IMR-90 (cell line): ENCODE measurements at places on chromosomes 11 and 22. TPM values are rescaled to one million over a fixed set of nuclear protein-coding genes. Genes with fewer than 3 reads are reported as not detected.

DNA sequence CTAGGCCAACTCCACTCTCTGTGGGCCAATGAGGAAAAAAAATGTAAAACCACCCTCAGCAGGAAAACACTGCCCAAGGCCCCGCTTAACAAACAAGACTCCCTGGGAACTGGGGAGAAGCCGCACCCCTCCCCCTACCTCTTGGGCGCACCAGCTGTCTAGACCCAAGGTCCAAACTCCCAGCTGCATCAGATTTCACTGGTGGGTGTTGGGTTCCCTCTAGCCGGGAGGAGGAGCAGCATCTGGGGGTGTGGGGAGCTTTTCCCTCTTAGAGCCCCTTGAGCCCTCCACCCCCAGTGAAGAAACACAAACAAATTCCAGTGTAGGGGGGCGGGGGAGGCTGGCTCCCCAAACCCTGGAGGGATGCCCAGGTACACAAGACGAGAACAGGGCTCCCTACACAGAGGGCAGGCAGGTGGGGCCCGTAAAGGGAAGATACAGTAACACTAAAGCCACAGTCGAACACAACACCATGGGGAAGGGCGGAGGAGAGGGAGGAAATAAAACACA lies 64.9 kb downstream of the NECTIN1 start:
- H3K27ac ChIP-seq = no peak overlapping the region
- H3K36me3 ChIP-seq = no peaks in the 10 kb centered on the region
- no peak overlapping the region for H3K4me3 ChIP-seq
- no peaks in the 10 kb centered on the region; the same call in 1 of the 2 replicates for H3K4me1 ChIP-seq
- peak; percentile 16 for DNase-seq

- peak overlapping the region; percentile 49 for H3K27ac ChIP-seq
- peaks cover 10% of the 10 kb centered on the region for H3K4me1 ChIP-seq
- H3K4me3 ChIP-seq = no peak overlapping the region
- H3K36me3 ChIP-seq = peaks cover 29% of the 10 kb centered on the region
- H3K27me3 ChIP-seq = no peaks in the 10 kb centered on the region
- no peak for DNase-seq
Observed at GRCh38 chr11:10779086-10779485, 28.0 kb downstream of the CTR9 start.

GRCh38 chr22:26770624-26771023 lies 113.2 kb downstream of the MIAT start:
- DNase-seq = peak; percentile 37
- no peaks in the 10 kb centered on the region for H3K27me3 ChIP-seq

The P2RY2 gene
- total RNA-seq = not detected in 2 replicates

The IL17REL gene
- total RNA-seq = not detected in 2 replicates

- H3K27ac ChIP-seq = no peak overlapping the region
- no peak overlapping the region for H3K4me3 ChIP-seq
- DNase-seq = no peak
- H3K36me3 ChIP-seq = no peaks in the 10 kb centered on the region
- H3K4me1 ChIP-seq = peaks cover 8% of the 10 kb centered on the region
Observed at GRCh38 chr11:15815246-15816195, 540.8 kb downstream of the SOX6 start.

GRCh38 chr11:43419460-43419859 lies 60.7 kb downstream of the TTC17 start:
- no peak overlapping the region for H3K4me3 ChIP-seq
- H3K27me3 ChIP-seq = no peaks in the 10 kb centered on the region
- peaks cover 4% of the 10 kb centered on the region; the same call in 1 of the 2 replicates for H3K36me3 ChIP-seq
- H3K27ac ChIP-seq = no peak overlapping the region
- DNase-seq = peak; percentile 53
- H3K4me1 ChIP-seq = 0 out of 2 replicates have a peak, but pooled peaks cover 2% of the 10 kb centered on the region

DNA sequence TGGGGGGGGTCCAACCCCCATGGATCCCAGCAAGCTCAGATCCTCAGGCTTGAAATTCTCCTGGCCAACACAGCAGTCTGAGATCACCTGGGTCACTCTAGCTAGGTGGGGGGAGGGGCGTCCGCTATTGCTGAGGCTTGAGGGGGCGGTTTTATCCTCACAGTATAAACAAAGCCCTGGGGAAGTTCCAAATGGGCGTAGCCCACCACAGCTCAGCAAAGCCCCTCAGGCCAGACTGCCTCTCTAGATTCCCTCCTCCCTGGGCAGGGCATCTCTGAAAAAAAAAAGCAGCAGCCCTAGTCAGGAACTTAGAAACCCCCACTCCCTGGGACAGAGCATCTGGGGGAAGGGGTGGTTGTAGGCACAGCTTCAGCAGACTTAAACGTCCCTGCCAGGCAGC lies 16.7 kb downstream of the TRPC6 start:
- H3K36me3 ChIP-seq = no peaks in the 10 kb centered on the region
- no peaks in the 10 kb centered on the region for H3K4me1 ChIP-seq
- DNase-seq = no peak

The GAB4 gene
- not detected in 2 replicates for total RNA-seq

GRCh38 chr11:86069408-86070101 lies 671 bp upstream of the PICALM start:
- peak; percentile 97 for DNase-seq
- H3K27me3 ChIP-seq = no peaks in the 10 kb centered on the region
- peaks cover 6% of the 10 kb centered on the region for H3K4me1 ChIP-seq
- H3K4me3 ChIP-seq = peak overlapping the region; percentile 28

The MTA2 gene
- total RNA-seq = 126 and 136 TPM in 2 replicates

GRCh38 chr22:31556627-31557203 lies 60.4 kb downstream of the SFI1 start:
- DNase-seq = peak; percentile 46
- H3K27me3 ChIP-seq = no peaks in the 10 kb centered on the region
- H3K27ac ChIP-seq = no peak overlapping the region
- H3K4me1 ChIP-seq = peaks cover 3% of the 10 kb centered on the region

DNA sequence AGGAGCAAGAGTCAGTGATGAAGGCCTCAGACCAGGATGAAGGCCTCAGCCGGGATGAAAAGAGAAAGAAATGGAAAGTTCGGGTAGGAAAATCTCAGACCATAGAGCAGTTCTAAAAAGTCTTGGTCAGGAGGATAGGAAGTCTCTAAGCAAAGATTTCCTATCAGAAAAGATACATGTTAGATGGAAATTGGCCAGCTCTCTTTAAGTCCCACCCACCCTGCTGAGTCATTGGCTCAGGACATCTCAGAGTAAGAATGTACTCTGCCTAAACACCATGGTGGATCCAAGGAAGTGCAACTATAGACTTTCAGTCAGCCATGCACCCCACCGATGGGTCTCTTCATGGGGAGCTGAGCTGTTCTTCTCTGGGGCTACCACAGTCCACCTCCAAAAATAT lies 4.4 kb downstream of the OR8B3 start:
- no peak overlapping the region for H3K4me3 ChIP-seq
- no peak overlapping the region for H3K27ac ChIP-seq
- no peaks in the 10 kb centered on the region for H3K36me3 ChIP-seq
- DNase-seq = peak; percentile 47
- H3K4me1 ChIP-seq = no peaks in the 10 kb centered on the region

The ADM gene
- 328 and 559 TPM in 2 replicates for total RNA-seq

DNA sequence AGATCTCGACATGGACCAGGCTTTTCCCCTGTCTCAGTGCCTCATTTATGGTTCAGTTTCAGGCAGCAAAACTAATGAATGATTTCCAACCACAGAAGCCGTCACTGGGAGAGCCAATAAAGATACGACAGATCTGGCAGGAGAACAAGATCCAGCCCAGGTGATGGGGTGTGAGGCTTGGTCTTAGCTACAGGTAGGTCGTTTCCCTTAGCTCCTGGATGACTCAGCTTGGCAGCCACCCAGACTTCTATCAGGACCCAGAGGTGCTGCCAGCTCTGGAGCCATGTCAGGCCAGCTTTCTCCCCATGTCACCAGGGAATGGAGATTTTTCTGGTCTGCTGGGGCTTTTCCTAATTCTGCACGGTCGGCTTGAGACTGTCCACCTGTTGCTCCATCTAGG lies 36.3 kb upstream of the APOBEC3A start:
- no peak for DNase-seq
- peaks cover 11% of the 10 kb centered on the region for H3K27me3 ChIP-seq
- no peak overlapping the region for H3K27ac ChIP-seq
- no peak overlapping the region for H3K4me3 ChIP-seq
- H3K4me1 ChIP-seq = peaks cover 5% of the 10 kb centered on the region

GRCh38 chr22:25628494-25628893 lies 64.0 kb downstream of the GRK3 start:
- no peaks in the 10 kb centered on the region; the same call in 1 of the 2 replicates for H3K27me3 ChIP-seq
- no peak overlapping the region for H3K4me3 ChIP-seq
- no peaks in the 10 kb centered on the region for H3K4me1 ChIP-seq
